ENCODE measurements at places on chromosomes 3 and 15.

- DNase-seq: no peak
These were observed 47.1 kb upstream of the CTDSPL start for GRCh38 chr3:37814547-37814946.

- DNase-seq: no peak
These were observed 4.4 kb downstream of the ACAP2 start for GRCh38 chr3:195438371-195438770.

DNA sequence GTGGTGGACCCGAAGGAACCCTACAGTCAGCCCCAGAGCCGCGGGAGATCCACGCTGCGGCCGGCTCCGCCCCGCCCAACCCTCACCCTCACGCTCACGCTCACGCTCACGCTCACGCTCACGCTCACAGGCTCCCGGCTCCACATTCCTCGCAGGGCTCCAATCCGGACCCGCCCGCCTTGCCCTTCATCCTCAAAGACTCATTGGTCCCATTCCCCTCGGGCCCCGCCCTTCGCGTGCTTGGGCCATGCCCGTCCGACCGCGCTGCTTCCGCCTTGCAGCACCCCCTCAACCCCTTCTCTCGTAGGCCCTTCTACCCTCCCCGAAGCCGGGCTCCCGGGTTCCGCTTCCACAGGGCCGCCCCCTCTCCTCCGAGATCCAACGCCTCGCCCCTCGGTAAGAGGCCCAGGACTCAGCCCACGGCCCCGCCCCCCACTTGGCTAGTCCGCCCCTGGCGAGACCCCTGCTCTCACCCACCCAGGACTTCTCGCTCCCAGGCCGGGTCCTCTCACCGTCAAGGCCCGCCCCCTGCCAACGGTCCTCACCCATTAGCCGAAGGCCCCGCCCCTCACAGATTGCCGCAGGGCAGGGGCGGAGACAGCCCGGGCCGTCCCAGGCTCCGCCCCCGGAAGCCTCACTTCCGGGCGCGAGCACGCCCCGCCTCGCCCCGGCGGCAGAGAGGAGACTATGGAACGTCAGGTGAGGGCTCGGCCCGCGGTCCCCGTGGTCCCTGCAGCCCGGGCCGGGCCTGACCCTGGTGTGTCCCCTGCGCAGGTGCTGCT, at the start of gene APEH:
Gene APEH, plus strand, starts transcription at position 637 of the 782 bp plus-strand sequence. Its CDS starts 51 bp downstream, at position 688.
- peak; percentile 97 for DNase-seq

GRCh38 chr3:72953325-72953956, 43.2 kb upstream of the PPP4R2 start:
- DNase-seq: no peak

DNA sequence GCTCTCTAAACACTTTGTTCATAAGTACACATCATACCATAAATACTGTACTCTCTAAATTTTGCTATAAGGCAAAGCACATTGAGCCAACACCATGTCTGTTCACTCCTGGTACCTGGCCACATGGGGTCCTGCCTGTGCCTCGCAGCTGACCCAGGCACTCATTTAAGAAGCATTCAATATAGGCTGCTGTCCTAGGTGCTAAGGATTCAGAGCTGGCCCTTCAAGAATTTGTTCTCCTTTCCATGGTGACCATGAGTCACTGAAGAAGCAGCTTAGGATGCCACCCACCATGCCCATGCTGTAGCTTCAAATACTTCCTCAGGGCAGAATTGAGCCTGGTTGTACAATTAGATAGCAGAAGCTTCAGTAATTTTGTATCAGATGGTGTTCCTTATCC, 119.2 kb upstream of the ZBED2 start:
- DNase-seq: no peak

DNA sequence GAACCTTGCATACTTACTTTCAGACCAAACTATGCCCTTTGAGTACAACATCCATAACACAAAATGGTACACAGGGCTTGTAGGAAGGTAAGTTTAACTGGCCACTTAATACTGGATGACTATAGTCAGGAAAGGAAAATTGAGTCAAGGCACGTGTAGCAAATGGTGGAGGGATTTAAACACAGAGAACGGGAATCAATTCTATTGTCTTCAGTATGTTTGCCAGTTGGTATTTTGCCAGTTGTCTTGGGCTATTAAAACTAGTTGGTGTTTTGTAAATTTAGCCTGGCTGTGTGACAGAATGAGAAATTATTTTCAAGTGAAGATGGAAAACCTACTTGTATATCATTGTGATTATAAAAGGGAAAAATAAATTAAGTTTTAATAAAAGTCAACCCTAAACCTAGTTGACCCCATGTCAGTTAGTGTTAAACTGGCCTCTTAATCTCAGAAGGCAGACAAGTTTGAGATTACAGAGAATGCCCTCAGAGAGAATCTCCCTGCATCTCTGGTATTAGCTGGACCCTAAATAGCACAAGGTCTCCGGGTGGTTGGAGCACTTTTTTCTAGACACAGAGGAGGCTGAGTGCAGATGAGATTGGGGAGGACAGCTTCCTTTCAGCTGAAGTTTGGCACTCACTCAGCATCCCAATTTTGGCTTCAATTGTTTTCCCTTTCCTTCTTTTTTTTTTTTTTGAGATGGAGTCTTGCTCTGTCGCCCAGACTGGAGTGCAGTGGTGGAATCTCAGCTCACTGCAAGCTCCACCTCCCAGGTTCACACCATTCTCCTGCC, 91.2 kb downstream of the MB21D2 start:
- DNase-seq: no peak

DNA sequence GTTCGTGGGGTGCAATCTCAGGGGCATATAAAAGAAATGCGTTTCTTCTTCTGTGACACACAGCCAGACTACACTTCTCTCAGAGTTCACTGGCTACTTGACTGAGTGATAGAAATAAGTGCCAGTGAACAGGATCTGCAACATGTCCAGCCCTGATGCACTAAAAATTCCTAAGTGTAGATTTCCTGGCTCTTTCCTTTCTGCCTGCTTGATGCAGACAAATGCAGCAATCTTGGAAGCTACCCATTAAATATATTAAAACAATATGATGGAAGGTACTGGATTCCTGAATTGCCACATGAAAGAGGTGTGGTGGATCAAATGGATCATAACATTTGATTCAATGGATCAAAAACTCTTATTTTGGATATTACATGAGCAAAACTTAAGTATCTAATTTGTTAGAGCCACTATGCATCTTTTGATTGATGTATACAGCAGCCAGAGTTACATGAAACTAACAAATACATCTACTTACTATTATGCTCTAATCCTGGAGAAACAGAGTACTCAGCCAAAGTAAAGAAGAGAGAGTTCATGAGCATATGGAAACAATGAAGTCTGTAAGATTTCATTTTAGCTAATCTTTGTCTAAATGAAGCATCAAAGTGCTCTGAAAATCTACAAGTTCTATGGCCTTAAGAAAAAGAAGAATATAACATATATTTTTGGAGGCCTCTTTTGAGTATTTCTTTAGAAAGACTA, 222.6 kb downstream of the ZNF385D start:
- DNase-seq: no peak

DNA sequence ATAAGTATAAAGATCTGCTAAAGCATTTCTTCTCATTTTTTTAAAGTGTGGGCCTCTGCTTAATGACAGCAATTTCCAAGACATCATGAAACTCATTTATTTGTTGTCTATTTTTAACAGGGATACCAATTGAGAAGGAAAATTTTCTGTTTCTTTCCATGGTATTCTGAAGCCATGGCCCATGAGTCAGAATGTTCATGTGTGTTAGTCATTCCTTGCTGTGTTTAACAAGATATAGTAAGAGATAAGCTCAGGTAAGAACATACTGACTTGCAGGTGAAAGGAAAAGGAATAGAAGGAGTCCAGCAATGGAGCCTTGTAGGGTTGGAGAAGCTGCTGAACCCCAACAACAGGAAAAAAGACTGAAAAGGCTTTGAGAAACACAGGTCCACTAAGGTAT, 17.0 kb upstream of the ARID3B start:
- no peak for DNase-seq

DNA sequence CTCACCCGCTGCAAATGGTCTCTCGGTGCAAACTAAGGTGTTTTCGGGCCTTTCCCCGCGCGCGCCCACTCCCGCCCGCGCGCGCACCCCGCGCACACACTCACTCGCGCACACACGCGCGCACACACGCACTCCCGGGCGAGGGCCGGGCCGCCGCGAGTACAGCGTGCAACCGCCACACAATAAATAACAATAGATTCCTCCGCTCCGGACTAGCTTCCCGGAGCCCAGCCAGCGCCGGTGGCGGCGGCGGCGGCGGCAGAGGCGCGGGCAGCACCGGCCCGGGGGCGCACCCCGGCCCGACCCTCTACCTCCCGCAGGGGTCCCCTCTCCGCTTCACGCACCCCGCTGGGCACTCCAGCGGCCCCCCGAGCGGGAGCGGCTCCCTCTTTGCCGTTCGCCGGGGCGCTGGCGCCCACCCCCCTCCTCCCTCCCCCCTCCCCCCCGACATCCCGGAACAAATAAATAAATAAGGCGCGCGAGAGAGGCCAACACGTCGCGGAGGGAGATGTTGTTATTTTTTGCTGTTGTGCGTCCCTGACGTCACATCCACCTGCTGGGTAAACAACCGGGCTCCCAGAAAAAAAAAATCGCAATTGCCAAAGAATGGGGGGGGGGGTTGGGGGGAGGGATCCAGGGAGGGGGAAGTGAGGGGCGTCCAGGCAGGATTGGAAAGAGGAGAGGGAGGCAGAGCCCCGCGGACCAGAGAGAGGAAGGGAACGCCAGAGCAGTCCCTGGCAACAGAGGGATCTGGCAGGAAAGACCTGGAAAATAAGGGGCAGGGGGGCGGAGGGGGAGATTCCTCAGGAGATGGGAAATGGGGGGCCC, at the start of gene FOXP1:
Gene FOXP1, minus strand, starts transcription at position 163 of the 828 bp plus-strand sequence. CDS start 385,347 bp downstream, outside the sequence.
- DNase-seq: no peak

- DNase-seq: no peak
These were observed at the start of gene C15orf62 for GRCh38 chr15:40769274-40770146. Gene C15orf62 (plus strand): TSS chr15:40769980. CDS start chr15:40770496, 516 bp downstream.

- DNase-seq: no peak
These were observed 1049.1 kb downstream of the FHIT start for GRCh38 chr3:60202052-60202726.

DNA sequence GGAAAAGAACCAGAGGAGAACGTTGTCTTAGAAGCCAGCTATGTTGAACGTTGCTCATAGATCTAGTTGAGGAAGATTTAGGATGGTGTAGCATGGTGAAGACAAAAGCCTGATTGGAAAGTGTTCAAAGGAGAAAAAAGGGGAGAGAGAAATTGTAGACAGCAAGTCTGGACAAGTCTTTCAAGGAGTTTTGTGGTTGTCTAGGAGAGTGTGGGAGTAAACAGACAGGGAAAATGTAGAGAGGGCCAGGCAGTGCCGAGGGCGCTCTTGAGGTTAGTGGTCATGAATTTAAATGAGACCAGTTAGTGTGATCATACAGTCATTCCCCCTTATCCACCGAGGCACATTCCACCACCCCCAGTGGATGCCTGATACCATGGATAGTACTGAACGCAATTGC, 167.5 kb upstream of the IL12A start:
- DNase-seq: no peak

GRCh38 chr3:84724877-84725276, 233.9 kb upstream of the CADM2 start:
- DNase-seq: peak; percentile 53

DNA sequence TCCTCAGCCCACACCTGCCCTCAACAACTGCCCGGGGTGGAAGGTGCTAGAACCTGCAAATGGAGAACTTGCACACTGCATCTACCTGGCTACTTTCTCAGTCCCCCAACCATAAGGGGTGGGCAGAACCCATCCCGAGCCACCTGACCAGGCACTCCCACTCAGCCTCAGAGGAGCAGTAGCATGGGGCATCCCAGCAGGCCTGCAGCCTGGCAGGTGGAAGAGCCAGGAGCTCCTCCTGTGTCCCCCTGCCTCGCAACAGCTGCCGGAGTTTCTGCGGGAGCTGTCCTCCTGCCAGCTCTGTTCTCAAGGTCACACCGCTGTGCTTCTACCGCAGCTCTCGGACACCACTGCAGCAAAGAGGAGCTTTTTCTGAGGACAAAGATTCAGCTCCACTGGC, 27.5 kb downstream of the RAB6B start:
- no peak for DNase-seq

- no peak for DNase-seq
These were observed 144.7 kb downstream of the TPRG1 start for GRCh38 chr3:189316296-189317019.

DNA sequence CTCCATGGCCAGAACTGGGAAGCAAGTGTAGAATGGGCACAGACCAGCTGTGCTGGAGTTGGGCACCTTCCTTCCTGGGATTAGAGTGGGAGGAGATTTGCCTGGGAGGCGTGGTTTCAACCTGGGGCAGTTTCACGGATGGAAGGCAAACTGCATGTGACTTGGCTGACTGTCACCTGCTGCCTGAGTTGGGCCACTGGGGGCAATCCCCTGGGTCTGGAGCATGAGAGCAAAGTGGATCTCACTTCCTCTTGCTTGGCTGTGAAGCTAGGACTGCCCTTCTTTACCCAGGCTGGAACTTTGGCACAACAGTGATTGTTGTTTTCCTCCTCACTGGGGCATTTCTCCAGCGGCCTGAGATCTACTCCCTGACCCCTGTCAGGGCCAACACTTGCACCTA, 1247.0 kb upstream of the EPHA6 start:
- no peak for DNase-seq

DNA sequence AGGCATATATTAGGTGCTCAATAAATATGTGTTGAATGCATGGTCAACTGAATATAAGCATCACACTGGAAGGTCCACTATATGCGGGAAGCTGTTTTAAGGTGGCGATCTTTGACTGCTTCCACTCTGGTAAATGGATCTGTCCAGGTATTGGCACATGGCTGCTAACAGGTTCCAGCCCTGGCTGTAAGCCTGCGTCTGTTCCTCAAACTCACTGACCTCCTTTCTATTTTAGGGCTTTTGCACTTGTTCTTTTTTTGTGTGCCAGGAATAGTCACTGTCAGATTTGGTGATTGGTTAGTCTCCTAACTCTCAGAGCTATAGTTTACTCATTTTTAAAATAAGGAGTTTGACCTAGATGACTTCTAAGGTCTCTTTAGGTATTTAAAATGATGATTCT, 46.2 kb downstream of the ADAMTSL3 start:
- no peak for DNase-seq

GRCh38 chr3:44894485-44894884, 20.1 kb downstream of the TGM4 start:
- DNase-seq: no peak

DNA sequence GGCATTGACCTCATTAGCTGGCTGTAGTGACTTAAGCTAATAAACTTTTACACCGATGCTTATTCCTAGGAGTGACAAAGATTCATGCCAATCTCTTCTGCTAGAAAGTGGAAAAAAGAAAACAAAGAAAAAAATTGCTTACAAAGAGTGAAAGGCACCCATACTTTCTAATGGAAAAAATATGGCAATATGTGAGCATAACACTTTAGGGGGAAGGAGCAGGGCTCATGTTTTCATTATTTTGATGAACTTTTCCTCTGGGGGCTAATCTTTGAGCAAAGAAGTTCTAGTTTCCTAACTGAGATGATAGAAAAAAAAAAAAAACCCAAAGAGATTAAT, 94.8 kb upstream of the THRB start:
- no peak for DNase-seq

GRCh38 chr15:80350941-80351610, 53.1 kb upstream of the ARNT2 start:
- DNase-seq: no peak

DNA sequence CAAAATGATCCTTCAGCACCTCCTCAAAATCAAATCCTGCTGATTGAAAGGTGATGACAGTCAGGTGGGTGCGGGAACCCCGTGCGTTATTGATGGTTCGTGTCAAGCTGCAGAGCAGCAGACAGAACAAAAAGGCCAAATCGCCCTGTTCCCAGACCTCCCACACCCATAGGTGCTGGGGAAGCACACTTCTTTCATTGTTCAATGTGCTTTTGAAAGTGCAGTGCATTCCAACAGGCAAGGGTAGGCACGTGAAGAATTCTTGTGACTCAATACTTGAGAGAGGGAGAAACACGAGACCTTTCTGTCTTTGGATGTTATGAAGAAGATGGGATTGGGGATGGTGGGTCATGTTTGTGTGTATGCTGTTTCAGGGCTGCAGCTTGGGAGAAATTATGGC, 514.0 kb downstream of the MCTP2 start:
- no peak for DNase-seq

Measured in HS-27A (cell line).